Activated CD8-positive, alpha-beta memory T cell treated with anti-CD3 and anti-CD28 coated beads for 24 hours (primary cell): ENCODE measurements at places on chromosomes 1 and 21.

- no peak for DNase-seq
Observed at GRCh38 chr1:64387389-64388285, 82.3 kb upstream of the CACHD1 start.

DNA sequence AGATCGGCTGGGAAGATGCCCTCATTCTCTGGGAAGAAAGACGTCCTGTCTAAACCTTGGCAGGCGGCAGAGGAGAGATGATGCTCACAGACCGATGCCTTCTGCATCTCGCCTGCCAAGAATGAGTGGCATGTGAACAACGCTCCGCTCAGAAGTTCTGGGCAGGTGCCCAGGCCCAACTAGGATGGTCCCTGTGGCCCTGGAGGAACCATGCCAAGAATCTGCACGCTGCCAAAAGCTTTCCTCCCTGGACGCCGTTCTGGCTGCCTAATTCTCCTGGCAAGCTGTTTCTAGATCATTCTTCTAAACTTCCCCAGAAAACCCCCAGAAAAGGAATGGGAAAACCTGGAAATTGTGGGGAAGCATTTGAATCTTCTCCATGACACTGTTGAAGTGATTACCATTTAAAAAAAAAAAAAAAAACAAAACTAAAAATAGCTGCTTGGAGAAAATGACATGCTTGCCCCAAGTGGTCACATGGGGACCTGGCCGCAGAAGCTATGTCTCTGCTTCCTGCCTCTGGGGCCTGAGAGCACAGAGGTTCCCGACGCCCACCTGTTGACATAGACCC, 440.9 kb downstream of the PRDM2 start:
- no peak for DNase-seq

DNA sequence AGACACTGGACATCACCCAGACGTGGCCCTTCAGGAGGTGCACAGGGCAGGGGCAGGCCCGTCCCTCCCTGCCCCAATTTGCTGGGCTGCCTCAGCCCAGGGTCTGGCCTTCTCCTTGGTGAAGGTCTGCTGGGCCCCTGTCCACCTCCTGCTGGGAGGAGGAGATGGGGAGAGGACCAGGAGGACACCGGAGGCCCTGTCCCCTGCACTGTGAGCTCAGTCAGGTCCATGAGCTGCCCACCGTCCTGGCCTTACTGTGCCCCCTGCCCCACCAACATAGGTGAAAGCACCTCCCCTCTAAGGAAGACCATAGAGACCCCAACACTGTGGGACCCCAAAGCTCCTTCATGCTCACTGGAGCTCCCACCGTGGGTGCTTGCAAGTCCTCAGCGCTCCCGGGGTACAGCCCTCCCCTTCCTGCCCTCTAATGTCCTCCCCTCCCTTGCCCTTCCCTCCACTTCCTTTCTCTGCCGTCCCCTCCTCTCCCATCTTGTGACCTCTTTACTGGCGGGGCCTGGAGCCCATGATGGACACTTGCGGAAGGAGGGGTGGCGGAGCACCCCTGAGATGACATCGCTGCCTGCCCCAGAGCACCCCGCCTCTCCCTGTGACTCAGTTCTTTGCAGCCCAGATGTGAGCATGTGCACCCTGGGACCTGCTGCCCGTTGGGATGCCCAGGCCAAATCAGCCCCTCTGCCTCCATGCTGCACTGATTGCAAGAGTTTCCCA, 4.6 kb downstream of the LRRC3 start:
- no peak for DNase-seq

DNA sequence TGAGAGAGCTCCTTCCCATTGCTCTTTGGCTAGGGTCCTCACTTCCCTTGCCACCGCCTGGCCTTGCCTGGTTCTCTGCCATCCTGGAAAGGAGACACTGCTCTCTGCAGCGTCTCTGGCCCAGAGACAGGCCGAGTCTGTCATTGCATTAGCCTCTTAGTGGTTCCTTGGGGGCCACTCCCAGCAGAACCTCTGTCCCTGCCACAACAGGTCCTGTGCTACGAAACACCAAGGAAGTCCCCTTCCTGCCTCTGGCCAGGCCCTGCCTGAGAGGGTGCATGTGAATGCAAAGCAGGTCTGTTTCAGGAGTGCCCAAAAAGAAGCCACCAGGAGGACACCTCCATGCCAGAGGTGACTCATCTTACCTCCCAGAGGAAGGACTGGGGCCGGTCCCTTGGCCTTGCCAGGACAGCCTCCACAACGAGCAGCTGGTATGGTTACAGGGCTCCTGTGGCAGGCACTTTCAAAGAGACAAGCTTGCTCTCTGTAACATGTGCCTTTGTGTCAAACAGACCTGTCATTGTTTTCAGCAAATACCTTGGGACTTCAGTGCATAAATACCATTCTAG, 59.6 kb downstream of the VPS26C start:
- peak; percentile 59 for DNase-seq

DNA sequence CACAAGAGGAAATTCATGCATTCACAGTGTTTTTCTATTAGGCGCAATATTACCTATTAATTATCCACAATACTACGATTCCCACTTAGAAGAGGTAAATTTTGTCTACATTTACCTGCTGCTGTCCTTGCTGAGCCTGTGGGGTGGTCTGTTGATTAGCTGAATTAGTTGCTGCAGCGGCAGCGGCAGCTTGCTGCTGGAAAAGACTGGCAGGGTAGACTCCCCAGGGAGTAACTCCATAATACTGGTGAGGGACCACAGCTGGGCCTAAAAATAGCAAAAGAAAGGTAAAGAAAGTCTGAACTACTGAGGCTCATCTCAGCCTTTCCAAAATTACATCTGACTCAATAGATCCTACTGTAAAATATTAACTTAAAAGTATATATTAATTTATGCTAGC, 66.0 kb upstream of the SDC3 start:
- DNase-seq, result no peak

DNA sequence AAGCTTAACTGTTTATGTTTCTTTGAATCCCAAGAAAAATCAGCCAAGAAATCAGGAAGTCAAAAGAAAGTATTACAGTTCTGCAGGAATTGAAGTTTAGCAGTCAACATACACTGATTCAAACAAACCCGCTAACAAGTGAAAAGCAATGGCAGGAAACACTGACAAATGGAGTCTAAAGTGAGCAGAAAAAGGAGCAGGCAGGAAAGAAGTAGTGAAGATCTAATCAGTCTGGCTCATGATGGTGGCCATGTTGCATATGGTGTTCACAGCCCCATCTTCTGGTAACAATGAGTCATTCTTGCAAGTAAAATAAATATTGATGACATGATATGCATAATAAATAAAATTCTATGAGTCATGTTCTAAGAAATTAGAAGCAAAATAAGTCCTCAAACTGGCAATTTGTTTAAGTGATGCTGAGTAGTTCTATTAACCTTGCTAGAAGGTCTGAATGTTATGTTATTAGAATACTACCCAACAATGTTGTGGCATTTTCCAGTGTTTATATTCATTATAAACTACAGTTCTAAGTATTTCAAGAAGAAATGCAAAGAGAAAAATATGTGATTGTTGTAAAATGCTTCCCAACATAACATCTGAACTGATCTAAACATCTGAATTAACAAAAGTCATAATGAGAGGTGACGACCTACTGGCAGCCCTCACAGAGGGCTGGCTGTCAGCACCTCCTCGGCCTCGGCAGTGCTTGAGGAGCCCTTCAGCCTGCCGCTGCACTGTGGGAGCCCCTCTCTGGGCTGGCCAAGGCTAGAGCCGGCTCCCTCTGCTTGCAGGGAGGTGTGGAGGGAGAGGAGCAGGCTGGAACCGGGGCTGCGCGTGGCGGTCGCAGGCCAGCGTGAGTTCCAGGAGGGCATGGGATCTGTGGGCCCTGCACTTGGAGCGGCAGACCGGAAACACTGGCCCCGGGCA, 5.7 kb upstream of the ACBD6 start:
- no peak for DNase-seq

DNA sequence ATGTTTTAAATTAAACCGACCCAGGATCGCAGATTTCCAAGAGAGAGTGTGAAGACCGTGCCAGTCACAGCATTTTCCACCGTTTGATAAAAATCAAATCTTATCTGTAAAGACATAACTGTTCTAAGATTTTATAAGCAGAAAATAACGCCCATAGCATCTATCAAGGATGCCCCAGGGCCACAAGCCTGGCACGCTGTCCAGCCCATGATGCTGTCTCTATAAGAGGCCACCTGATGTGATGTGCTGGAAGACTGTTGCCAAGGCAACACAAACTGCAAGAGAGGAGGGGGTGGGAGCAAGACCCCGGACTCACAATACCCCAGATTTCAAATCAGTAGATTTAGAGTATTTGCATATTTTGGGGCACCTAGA, 116.5 kb downstream of the DSCAM start:
- DNase-seq, result no peak

- no peak for DNase-seq
Observed at GRCh38 chr1:7550981-7551380, 220.1 kb upstream of the VAMP3 start.

- no peak for DNase-seq
Observed at GRCh38 chr1:46278807-46279206, 24.6 kb downstream of the LRRC41 start.

GRCh38 chr1:87951852-87952251, 623.2 kb downstream of the LMO4 start:
- DNase-seq, result no peak

- DNase-seq, result no peak
Observed at GRCh38 chr1:21553116-21553926, 44.1 kb downstream of the ALPL start.

DNA sequence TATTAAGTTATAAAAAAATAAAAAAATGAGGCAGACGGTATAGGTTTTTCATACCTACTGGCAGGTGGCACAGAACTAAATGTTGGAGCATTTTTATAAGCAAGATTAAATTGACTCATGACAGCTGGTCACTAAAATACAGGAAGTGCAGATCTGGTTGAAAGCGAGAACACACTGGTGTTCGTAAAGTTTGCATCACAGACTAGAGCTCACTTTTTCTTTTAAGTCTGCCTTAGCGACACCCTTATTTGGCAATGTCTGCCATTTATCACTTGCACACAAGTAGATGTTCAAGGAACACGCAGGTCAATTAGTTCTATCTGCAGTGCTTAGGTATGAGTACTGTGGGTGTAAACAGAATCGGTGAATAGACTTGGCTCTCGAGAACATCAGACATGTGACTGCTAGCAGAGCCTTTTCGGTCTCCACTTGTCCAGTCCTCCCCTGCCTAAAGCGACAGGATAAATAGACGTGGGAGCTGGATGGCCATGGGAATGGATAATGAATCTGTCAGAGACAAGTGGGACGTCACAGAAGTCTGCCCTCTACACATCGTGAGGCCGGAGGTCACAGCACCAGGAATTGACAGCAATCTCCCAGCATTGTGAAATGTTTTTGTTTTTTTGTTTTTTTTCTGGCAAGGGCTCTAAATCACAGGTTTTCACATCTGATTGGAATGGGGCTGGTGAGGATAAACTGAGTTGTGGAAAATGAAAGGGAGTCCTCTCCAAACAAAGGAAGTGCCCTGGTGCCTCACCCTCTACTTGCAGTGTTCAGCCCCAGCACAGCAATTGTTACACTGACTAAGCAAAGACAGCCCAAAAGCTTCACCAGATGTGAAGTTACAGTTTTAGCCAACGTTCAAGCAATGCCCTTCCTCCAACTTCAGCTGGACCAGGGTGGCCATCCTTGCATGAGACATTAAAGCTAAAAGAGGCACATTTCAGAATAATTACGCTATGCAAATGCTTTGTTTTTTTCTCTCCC, 248.9 kb downstream of the NTNG1 start:
- no peak for DNase-seq

GRCh38 chr1:18128298-18128697, 20.7 kb downstream of the IGSF21 start:
- DNase-seq, result no peak
